ENCODE measurements at places on chromosomes 6 and 20.

DNA sequence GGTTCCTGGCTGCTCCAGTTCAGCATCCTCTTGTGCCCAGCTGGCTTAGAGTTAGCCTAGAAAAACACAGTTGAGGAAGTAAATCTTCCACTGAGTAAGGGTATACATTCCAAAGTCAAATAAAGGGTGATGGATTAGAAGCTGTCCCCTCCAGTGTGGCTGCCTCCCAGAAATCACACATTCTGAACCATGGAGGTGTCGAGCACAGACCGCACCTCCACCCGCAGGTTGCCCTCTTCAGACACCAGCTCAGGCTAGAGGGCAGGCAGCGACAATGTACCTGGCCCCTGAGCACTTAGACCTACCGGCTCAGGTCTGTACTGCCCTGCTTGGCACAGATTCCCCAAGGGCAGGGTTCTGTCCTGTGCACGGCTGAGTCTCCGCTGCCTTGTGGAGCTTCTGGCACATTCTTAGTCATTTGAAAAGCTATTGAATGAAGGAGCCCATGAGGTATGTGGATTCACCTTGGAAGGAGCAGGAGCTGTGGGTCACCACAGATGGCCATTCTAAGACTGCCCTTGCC is 118.1 kb downstream of the FAM120B start:
- DNase-seq, result no peak

GRCh38 chr6:54970337-54970736 is 123.8 kb downstream of the FAM83B start:
- no peak for DNase-seq

DNA sequence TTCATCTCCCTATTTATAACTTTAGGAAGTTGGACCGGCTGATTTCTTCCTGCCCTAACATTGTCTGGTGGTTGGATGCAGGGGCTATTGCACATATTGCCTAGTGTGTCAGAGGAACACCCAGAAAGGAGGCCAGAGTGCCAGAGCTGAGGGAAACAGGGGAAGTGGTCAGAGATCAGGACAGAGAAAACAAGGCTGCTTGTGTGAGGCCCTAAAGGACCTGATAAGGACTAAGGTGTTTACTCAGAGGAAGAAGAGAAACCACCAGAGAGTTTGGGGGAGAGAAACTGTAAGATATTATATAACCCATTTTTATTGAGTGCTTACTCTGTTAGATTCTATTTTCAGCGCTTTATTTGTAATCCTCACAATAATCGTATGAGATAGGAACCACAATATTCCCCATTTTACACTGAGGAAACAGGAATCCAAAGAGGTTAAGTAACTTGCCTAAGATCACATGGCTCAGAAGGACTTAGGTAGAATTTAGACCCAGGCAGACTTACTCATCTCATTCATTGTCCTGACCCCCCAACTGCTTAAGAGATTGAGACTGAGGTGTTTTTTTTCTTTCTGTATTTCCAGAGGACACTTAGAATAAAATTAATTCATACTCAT is 54.0 kb upstream of the REV3L start:
- DNase-seq, result no peak

DNA sequence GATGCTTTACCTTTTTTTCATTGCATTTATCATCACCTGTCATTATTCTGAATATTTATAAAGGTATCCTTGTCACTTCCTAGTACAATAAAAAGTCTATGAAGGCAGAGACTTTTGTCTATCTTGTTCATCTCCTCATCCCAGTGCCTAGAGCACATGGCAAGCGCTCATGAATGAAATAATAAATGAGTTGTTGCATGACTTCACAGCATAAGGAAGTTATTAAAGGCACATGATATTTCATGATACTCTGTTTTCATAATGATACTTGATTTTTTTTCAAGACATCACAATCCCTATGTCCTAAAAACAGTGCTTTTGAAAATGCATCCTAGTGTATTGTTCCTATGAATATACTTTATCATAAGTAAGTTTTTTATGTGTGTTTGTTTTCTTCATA is 310.6 kb upstream of the RSPO3 start:
- no peak for DNase-seq

GRCh38 chr6:150959166-150959565 is 93.7 kb downstream of the MTHFD1L start:
- DNase-seq, result no peak

GRCh38 chr20:23311947-23312506 is 38.6 kb upstream of the NXT1 start:
- DNase-seq, result no peak

GRCh38 chr20:53539516-53539915 is 54.1 kb downstream of the ZNF217 start:
- DNase-seq, result no peak

- DNase-seq, result no peak
Observed at GRCh38 chr6:45472382-45472781, 94.6 kb upstream of the SUPT3H start.

Data from C1 segment of cervical spinal cord (tissue), 14 donors.